ENCODE measurements at places on chromosomes 12 and 14.

DNA sequence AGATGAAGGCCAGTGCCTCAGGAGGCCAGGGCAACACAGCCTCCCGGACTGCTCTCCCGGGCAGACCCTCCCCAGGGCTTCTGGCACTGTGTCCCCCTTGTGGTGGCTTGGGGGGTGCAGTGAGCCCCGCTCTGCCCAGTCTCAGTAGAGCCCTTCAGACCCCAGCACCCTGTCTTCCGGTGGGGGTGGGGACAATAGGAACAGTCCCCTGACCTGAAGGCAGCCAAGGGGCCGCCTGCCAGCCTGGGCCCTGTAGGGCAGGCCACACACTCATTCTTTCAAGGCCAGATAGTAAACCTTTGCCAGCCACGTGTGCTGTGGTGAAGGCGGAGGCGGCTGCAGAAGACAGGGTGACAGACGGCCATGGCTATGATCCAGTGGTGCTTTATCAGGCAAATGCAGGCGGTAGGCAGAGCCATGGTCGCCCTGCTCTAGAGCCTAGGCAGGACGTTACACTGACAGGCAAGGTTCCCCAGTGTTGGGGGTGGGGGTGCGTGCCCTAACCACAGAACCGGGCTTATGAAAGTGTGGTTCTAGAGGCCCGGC is 15.0 kb downstream of the ZFYVE21 start:
- peak; percentile 80 for DNase-seq

DNA sequence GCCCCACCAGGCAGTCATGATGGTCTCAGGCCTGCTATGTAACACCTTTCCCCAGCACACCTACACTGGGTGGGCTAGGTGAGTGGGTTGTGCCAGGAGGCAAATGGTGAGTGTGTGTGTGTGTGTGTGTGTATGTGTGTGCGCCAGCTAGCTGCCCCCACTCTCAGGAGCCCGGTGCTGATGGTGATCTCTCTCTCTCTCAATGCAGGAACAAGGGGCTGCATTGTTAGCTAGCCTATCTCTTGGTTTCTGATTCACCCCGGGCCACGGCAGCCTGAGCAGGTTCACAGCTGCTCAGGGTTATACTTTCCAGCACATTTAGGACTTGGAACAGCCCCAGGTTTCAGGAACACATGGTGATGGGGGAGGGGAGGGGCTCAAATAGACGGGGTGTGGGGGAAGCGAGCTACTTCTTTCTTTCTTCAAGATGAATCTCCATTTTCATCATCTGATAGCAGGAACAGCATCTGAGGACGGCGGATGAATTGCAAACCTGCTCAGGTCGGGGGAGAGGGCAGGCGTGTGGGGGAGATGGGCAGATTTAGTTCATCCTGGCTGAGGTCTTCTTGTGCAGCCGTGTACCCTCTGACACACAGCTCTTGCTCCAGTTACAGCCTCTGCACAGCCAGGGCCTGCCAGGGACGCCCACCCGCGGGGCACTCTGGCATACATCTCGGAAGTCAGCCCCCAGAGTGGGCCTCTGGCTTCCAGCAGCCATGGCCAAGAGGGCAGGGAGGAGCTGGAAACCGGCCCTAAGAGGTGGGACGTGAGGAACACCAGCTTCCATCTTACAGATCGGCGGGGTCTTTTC is 137.6 kb downstream of the ZFP36L1 start:
- DNase-seq = no peak

DNA sequence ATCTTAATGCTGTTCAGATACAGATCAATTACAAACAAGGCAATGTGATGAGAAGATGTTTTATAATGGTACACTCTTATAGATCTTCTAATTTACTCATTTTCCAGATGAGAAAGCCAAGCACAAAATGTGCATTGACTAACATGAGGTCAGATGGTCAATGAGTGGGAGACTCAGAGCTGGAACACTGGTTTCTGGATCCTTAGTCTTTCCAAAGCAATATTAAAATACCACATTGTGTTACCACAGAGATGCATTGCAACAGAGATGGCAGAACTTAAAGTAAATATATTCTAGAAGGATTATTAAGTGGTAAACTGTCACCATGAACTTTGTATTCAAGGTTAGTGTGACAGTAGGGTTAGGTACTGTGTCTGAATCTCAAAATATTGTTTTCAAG is 113.6 kb downstream of the SLC15A5 start:
- no peak for DNase-seq

DNA sequence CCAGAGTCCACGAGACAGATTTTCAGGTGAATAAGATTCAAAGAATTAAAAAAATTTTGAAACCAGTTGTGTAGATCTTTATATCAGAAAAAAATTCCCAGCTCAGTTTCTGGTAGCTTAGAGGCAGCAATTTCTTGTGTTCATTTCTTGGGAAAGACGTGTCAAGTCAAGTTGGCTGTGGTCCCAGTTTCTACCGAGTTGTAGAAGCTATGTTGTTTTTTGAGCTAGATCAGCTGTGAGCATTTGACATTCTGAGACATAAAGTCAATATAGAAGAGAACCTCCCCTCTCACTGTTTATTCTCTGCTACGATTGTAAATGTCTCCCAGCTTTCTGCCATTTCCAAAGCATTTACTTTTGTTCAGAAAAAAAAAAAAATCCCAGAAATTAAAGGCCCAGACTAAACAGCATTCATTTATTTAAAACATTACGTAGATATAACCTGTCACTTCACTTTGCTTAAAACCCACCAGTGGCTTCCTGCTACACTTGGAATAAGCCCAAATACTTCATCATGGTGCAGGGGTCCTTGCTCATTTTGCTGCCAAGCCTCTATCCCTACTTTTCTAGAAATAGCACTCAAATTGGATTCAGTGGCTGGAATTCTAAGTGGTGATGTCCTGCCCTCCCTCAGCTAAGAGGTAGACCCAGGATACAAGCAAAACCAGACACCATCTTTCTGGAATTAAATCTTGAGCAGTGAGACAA is 20.6 kb upstream of the PYGL start:
- DNase-seq = no peak

GRCh38 chr12:85920324-85920947 is 46.3 kb downstream of the NTS start:
- DNase-seq = peak; percentile 18

- DNase-seq = peak; percentile 56
Observed at GRCh38 chr14:59126714-59127436, 61.6 kb upstream of the DAAM1 start.

DNA sequence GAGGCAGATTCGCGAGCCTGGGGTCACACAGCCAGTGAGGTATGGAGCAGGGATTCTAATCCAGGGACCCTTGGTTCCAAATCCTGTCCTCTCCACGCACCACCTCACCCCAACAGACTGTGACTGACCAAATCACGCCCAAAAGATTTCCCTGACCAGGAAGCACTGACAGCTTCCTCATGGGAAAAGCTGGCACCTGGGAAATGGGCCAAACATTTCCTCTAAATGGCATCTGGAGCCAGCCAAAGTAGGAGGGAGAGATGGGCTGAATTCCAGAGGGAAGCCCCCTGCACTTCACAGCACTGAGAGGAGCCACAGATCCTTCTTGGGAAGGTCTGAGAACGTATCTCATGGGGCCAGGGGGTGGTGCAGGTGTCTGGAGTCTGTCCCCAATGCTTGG is 28.8 kb downstream of the CCDC92 start:
- DNase-seq = peak; percentile 29

- DNase-seq = no peak
Observed at GRCh38 chr12:27575762-27576118, 51.7 kb downstream of the PPFIBP1 start.

- DNase-seq = no peak
Observed at GRCh38 chr12:67486671-67487070, 161.9 kb upstream of the DYRK2 start.

DNA sequence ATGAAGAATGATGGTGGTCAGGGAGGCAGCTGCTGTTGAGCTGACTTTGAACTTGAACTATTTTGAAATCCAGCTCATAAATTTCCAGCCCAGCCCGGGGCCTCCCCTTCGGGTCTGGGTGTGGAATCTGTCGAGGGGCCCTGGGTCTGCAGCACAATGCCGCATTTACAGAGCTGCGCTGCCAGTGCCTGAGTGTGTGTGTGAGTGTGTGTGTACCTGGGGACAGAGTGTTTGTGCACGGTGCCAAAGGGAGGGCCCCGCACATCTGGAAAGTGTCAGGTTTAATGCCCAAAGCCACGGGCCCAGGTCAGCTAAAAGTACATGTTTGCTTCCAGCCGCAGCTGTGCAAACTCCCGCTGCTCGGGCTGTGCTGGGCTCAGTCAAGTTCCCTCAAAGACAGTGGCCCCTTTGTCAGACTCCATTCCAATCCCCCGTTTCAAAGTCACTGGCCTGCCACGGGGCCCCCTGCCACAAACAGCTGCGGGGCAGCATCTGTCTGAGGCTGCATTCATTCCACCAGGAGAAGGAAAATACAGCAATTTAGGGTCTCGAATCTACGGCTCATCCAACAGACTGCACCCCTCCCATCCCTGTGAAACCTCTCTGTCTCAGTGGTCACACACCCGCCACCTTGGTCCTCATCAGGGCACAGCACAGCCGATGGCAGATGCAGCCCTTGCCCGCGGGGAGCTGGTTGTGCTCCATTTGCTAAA is 16.3 kb upstream of the RFLNA start:
- no peak for DNase-seq

- no peak for DNase-seq
Observed at GRCh38 chr12:98814254-98814653, 169.2 kb downstream of the APAF1 start.

GRCh38 chr12:105453316-105453715 is 122.8 kb downstream of the C12orf75 start:
- DNase-seq = no peak

GRCh38 chr14:32542507-32542906 is 213.4 kb downstream of the AKAP6 start:
- no peak for DNase-seq

GRCh38 chr14:21231020-21231652 is 38.1 kb downstream of the HNRNPC start:
- DNase-seq = no peak

- no peak for DNase-seq
Observed at GRCh38 chr12:54563787-54564186, 14.4 kb downstream of the PDE1B start.

DNA sequence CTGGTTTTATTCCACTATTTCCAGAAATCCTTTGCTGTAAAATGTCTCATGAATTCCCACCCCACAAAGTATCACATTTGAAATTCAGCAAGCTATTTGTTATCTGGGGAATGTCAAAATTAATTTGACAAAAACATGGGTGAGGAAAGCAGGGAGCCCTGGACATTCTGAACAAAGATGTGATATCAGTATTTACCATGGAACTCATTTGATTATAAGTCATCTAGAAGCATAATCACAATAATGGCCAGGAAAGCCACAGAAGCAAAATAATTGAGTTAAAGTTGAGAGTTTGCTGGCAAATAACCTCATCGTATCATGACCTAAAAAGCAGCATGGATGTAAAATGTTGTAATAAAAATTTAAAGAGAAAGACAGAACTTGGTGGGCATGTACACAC is 96.1 kb downstream of the ANO6 start:
- DNase-seq = no peak

DNA sequence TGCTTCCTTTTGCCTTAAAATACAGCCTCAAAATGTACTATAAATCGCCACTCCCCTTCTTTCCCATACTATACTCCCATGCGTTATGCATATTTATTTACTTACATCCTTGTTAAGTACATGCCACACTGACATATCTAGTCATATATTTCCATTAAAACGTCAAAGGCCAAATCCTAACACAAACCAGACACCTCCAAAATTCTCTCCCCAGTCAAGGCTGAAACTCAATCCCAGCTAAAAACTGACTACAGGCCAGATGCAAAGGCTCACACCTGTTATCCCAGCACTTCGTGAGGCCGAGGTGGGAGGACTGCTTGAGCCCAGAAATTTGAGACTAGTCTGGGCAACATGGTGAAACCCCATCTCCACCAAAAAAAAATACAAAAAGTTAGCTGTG is 5.7 kb upstream of the CAND1 start:
- no peak for DNase-seq

- no peak for DNase-seq
Observed at GRCh38 chr12:109538191-109538863, 35.0 kb downstream of the MMAB start.

GRCh38 chr12:93968536-93969285 is 179.7 kb upstream of the PLXNC1 start:
- DNase-seq = no peak

DNA sequence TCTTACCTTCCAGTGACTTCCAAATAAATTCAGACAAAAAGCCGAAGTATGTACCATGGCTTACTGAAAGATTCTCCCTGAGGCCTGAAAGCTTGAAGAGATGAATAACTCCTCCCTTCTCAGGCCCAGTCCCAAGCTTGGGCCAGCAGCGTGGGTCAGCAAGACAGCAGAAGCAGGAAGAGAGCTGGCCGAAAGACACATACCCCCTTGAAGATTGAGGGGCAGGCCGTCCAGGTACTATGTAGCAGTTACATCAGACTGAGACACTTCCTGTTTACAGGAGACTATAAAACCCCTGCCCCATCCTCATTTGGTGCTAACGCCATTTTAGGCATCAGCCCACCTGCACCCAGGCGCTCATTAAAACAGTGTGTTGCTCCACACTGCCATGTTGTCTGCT is 15.0 kb downstream of the NDUFA12 start:
- no peak for DNase-seq

DNA sequence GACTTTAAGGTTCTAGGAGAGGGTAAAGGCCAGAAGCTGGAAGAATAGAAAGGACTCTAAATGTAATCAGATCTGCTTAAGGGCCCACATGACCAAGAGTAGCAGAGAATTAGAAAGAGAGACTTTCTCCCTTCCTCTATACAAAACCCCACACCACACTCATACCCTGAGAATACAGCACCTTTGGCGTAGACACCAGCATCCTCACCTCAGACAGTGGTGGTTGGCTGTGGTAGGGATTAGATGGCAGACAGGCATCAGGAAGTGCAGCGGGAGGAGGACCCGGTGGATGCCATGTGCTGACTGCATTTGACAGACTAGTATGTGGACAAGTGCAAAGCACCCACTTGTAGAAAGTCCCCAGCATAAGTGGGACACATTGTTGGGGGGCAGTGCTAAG is 98.3 kb upstream of the AMIGO2 start:
- no peak for DNase-seq

- DNase-seq = no peak
Observed at GRCh38 chr12:13627536-13627935, 353.9 kb downstream of the GRIN2B start.

DNA sequence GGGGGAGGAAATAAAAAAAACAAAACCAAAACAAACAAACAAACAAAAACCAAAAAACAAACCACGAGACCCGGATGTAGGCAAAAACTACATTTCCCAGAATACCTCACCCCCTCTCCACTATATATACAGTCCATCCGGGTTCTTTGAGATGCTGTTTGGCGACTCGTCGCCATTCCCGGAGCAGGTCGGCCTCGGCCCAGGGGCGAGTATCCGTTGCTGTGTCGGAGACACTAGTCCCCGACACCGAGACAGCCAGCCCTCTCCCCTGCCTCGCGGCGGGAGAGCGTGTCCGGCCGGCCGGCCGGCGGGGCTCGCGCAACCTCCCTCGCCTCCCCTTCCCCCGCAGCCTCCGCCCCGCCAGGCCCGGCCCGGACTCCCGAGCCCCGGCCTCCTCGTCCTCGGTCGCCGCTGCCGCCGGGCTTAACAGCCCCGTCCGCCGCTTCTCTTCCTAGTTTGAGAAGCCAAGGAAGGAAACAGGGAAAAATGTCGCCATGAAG is at the start of gene RNF10:
RNF10 (plus strand) TSS at position 154 of the 500 bp plus-strand sequence. CDS start 456 bp downstream, outside the sequence.
- peak; percentile 95 for DNase-seq
